ENCODE measurements at places on chromosomes 16 and 17.

DNA sequence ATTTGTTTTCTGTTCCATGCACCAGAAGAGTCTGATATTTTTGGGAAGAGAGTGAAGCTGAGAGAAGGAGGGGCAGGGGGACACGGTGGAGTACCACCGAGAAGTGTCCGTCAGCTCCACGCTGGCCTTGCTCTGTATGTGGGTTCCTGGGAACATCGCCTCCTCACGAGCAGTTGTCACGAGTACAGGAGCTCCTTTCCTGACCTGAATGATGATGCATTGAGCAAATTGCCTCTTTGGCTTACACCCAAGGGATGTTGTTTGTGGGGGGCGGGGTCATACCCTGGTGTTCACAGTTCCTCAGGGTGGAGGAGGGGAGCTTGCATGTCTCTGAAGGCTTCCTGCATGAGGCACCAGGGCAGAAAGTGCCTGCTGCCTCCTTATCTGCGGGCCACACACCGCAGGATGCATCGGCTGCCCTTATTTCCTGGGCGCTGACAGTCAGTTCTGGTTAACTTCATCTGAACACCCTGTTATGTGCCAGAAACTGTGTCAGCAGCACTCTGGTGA lies 36.2 kb downstream of the RGS9 start:
- peak; percentile 50 for DNase-seq

GRCh38 chr16:50458667-50459495 lies 89.3 kb upstream of the NKD1 start:
- no peak for DNase-seq

DNA sequence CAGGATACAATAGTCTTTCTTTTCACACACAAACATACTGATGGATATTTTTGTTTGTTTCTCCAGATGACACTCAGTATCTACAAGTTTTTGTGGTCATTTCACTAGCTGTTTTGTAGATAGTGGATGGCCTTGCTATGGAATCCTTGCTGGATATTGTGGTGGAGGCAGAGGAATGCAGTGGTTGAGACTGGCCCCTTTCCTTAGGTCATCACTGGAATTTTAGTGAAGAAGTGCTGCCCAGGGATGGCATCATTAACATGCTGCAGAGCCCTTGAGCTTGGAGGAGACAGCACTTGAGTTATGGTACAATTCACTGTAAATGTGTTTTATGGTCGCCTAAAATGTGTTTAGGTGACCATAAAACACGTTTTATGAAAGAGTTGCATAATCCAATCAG lies 455.9 kb upstream of the HSBP1 start:
- peak; percentile 66 for DNase-seq

- DNase-seq, result no peak
These were observed 39.3 kb downstream of the CHD9 start for GRCh38 chr16:53094013-53094630.

- DNase-seq, result no peak
These were observed 16.7 kb upstream of the MLKL start for GRCh38 chr16:74717367-74717766.

DNA sequence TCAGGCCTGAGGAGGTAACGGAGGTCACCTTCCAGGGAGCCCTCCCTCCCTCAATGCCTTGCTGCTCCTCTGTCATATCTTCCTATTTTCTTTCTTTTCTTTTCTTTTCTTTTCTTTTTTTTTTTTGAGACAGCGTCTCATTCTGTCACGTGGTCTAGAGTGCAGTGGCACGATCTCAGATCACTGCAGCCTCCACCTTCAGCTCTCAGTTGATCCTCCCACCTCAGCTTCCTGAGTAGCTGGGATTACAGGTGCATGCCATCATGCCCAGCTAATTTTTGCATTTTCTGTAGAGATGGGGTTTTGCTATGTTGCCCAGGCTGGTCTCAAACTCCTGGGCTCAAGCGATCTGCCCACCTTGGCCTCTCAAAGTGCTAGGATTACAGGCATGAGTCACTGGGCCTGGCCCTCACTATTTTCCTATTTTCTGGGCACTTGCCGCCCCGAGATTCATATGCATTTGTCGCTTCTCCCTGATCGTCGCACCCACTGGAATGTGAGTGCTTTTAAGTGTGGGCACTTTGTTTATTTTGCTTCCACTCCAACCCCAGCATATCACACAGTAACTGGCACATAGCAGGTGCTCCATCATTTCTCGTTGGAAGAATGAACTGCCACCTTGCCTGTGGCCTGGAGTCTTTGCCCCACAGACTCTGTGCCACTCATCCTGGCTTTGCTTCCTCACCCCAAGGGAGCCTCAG lies 31.7 kb downstream of the CPNE2 start:
- DNase-seq, result no peak

DNA sequence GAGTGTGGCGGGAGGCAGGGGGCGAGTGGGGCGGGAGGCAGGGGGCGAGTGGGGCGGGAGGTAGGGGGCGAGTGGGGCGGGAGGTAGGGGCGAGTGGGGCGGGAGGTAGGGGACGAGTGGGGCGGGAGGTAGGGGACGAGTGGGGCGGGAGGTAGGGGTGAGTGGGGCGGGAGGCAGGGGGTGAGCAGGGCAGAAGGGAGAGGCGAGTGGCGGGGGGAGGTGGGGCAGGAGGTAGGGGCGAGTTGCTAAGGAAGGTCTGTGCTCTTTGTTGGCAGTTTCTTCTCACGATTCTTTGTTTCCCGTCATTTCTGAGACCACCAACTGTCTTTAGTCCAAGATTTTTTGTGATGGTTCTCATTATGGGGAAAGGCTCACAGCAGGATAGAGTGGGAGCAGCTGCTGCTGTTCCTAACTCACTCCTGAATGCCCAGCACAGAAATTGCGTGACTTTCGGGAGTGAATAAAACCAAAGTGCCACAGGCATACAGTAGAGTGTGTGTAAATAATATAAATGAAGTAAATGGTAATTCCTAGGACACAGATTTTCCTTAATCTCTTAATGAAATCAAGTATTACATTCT lies 44.7 kb downstream of the COG7 start:
- DNase-seq, result no peak

DNA sequence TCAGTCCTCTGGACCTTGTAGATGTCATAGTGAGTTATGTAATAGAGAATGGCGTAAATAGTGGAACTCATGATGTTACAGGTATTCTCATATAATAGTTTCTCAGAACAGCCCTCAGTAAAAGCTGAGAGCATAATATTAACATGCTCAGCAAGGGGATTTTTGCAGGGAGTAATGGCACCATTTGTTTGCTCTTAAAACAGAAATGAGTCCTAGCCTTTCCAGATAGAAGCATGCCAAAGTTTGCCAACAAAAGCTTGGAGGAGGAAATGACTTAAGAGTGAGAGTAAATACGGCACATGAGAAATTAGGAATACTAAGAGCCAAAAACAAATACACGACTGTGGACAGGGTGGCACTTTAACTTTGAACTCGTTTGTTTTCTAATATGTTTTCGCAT lies 198.4 kb downstream of the ANKFN1 start:
- no peak for DNase-seq

DNA sequence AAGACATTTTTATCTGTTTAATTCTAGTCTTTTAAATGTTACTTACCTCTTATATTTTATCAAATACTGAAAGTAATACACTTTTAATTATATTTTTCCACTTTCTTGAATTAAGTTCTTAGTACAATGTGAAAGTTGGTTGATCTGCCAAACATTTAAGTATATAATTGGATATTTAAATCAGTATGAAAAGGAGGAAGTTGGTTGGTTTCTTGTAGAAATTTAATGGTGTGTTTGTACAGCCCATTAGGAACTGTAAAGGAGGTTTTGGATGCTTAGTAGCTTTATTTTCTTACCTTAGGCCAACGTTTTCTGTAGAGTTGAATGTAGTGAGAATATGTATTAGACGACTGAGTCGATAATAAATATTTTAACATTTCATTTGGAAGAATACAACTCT lies 5.4 kb downstream of the NFATC3 start:
- DNase-seq, result no peak

DNA sequence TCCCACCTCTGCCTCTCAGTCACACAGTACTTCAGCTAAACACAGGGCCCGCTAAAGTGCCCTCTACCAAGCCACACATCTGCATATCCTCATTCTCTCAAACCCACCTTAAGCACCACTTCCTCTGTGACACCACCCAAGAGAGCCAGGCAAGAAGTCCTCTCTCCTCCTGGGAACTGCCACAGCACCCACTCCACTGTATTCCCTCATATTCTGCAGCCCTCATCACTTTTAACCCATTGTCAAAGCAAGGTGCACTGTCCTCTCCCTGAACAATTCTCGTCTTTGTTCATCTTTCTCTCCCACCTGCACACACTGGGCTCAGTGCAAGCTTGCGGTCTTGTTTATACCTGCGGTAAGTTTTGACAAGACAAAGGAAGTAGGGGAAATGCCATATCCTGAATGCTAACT lies 13.6 kb downstream of the CHD9 start:
- DNase-seq, result no peak

GRCh38 chr16:19859603-19860002 lies 25.0 kb downstream of the GPRC5B start:
- no peak for DNase-seq

GRCh38 chr17:78238823-78239488 lies 7.5 kb downstream of the TMEM235 start:
- no peak for DNase-seq

GRCh38 chr17:40065769-40066510 lies 3.2 kb downstream of the THRA start:
- peak; percentile 14 for DNase-seq

All from RPMI7951 (cell line).